ENCODE measurements at places on chromosomes 12 and 14.

- no peaks in the 10 kb centered on the region for H3K36me3 ChIP-seq
- H3K27ac ChIP-seq = no peak overlapping the region
- H3K4me3 ChIP-seq = no peak overlapping the region
- H3K27me3 ChIP-seq = no peaks in the 10 kb centered on the region
- no peaks in the 10 kb centered on the region for H3K4me1 ChIP-seq
Observed at GRCh38 chr12:85626784-85627171, 209.4 kb downstream of the RASSF9 start.

- no peak overlapping the region for H3K4me3 ChIP-seq
- no peaks in the 10 kb centered on the region for H3K36me3 ChIP-seq
- DNase-seq = no peak
- no peaks in the 10 kb centered on the region for H3K27me3 ChIP-seq
- no peak overlapping the region for H3K27ac ChIP-seq
Observed at GRCh38 chr14:94751321-94751720, 18.6 kb downstream of the GSC start.

DNA sequence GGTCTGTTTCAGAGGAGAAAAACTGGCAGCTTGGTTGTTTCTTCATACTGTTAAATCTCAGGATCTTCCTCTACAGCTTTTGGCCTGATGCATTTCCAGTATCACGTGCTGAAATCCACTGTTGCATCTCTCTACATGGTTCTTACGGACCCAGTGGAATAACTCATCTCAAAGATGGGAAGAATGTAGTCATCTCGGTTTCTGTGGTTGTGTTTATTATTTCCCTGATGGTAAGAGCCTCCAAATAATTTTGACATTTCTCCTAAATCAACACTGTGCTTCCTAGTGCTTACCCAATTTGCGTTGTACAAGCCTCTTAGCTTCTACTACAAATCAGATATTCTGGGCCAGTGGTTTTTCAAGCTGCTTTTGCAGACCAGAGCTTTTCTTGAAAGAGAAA lies 812.8 kb downstream of the C12orf50 start:
- H3K27me3 ChIP-seq = no peaks in the 10 kb centered on the region
- no peaks in the 10 kb centered on the region for H3K36me3 ChIP-seq
- H3K4me1 ChIP-seq = no peaks in the 10 kb centered on the region
- no peak overlapping the region for H3K27ac ChIP-seq

DNA sequence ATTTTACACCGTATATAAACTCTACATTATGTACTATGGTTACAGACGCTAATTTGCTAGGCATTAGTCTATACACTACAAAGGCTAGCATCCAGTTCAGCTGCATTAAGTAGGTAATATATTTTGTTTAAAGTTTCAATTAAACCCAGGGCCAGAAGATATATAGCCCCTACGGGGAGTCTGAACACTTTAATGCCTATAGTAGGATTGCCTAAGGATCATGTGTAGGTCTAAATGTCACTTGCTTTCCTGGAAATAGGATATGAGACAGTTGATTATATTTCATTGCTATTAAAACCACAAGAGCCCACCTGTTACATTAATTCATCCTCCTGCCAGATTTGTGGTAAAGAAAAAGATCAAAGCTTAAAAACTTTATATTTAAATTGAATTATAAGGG lies 286.9 kb downstream of the TMTC2 start:
- no peak for DNase-seq
- no peaks in the 10 kb centered on the region for H3K36me3 ChIP-seq
